ENCODE measurements at places on chromosomes 11 and 22. TPM values are rescaled to one million over a fixed set of nuclear protein-coding genes. Genes with fewer than 3 reads are reported as not detected.

- DNase-seq: no peak
Measured at GRCh38 chr11:86449993-86450629, 75.4 kb downstream of the CCDC81 start.

GRCh38 chr22:22201185-22201929 is 43.2 kb upstream of the VPREB1 start:
- peak; percentile 18 for DNase-seq

GRCh38 chr22:36067235-36067558 is 38.6 kb upstream of the RBFOX2 start:
- DNase-seq: no peak

GRCh38 chr11:62125881-62126280 is 2.1 kb downstream of the INCENP start:
- no peak for DNase-seq

GRCh38 chr11:44451706-44452105 is 113.8 kb upstream of the CD82 start:
- DNase-seq: no peak

GRCh38 chr22:37313376-37314314 is 31.3 kb downstream of the CYTH4 start:
- DNase-seq: no peak

DNA sequence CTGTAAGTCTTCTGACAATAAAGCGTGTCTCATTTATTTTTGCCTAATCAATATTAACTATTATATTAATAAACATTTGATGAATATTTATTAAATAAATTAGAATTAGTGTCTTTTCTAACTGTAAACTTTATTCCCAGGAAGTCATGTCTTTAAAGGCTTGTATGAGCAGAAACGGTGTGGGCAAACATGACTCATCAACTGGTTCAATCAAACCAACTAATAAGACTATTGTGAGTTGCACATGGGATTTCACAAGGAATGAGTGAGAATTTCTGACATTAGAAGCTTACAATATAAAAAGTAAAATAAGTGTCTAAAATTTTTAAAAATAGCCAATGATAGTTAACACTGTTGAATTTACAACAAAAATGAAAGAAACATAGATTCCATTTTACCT is 259.2 kb upstream of the CTSC start:
- DNase-seq: no peak

GRCh38 chr11:113261709-113262475 is 52.5 kb upstream of the TTC12 start:
- no peak for DNase-seq

DNA sequence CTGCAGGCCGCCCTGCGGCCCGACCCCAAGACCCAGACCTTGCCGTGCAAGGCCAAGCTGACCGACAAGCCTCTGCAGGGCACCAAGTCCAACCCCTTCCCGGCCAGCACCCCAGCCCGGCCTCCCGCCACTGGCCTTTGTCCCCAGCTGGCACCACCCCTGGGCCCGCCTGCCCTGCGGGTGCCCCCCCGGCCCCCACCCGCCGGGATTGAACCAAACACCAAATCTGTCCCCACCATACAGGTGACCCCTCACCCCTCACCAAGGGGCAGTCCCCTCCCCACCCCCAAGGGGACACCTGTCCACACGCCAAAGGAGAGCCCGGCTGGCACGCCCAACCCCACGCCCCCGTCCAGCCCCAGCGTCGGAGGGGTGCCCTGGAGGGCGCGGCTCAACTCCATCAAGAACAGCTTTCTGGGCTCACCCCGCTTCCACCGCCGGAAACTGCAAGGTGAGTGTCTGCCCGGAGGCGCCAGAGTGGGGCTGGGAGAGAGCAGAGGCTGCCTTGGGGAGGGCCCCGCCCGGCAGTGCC is 36.2 kb downstream of the MOB2 start:
- DNase-seq: no peak

DNA sequence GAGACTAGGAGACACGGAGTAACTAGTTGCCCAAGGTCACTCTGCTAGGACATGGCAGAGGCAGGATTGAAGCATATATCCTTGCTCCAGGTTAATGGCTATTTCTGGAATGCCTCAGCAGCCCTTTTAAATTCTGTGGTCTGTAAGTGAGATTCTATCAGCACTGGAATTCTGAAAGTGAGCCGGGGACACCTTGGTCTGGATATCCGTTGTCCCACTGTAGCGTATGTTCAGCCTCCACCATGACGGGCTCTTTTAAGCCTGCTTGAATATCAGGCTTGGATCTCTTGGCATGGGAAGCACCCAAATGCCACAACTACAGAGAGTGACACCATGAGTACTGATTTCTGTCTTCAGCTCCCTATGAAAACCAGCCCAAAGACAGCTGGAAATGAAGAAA is 254.4 kb downstream of the OPCML start:
- DNase-seq: no peak

DNA sequence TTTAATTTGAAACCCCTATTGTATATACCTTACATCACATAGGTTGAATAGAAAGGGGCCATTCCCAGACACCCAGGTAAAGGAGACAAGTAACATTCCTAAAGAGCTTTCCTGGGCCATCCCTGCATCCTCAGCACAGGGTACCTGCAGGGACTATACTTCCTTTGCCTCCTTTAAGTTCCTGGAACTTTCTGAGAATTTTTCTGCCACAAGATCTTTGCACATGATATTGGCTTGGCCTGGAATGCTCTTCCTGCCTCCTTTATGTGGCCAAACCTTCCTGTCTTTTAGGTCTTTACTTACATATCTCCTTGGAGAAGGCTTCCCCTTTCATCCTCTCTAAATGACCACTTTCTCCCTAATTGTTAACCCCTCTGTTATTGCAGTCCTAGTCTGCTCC is 7.9 kb upstream of the AMOTL1 start:
- DNase-seq: no peak

GRCh38 chr11:69006816-69007215 is 6.2 kb downstream of the MRGPRF start:
- no peak for DNase-seq

DNA sequence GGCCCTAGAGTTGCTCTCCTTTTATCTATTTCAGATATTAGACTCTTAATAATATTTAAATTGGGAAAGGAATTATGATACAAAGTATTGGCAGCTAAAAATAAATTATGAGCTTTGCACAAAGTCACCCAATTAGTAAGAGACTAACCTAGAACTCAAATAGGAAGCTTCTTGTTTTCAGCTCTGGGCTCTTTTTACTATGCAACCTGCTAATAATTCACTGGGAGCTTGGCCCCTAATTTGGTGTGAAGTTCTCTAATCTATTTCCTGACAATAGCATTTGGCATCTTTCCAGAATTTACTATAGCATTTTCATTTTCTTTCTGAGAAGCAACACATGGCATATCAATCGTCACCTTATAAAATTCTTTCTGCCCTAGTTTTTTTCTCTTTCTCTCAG is 727.7 kb upstream of the ANO5 start:
- DNase-seq: no peak

DNA sequence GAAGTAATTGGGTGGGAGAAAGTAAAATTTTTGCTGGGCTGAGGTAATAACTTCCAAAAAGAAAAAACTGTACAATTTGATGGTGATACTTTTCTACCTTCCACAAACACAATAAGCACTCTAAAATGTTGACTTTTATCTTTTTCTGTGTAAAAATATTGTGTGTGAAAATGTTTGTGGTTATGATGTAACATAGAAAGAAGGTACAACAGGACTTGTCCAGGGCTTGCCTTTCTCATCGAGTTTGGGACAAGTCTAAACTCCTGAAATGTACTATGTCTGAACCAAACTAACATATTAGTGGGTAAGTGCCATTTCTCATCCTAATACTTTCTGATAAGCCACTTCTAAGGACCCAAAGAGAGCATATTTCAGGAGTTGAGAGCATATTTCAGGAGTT is 174.2 kb upstream of the PDGFD start:
- DNase-seq: no peak

DNA sequence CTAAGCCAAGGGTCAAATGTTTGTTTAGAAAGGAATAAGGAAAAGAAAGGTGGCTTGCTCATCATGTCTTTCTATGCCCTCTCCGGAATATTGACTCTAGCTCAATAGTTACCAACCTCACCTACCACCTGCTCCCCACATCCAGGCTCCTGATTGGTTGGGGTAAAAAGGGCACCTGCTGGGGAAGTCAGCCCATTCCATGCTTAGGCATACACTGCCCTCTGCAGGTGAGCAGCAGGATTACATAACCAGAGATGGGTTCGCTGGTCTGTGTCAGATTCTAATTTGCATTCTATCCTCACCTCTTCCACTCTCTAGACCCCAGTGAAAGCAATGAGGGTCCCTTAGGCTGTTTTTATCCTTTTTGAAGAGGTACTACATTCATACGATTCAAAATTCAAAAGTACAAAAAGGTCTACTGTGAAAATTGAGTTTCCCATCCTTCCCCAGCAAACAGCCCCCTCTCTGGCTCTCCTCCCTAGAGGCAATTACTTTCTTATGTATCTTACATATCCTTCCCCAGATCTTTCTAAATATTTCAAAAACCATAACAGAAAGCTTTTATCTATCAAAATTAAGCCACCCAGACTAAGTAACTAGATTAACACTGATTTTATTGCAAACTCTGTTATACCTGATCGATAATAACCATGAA is 98.0 kb upstream of the ASPHD2 start:
- peak; percentile 62 for DNase-seq

GRCh38 chr11:30538251-30538650 is 47.9 kb downstream of the MPPED2 start:
- DNase-seq: no peak

DNA sequence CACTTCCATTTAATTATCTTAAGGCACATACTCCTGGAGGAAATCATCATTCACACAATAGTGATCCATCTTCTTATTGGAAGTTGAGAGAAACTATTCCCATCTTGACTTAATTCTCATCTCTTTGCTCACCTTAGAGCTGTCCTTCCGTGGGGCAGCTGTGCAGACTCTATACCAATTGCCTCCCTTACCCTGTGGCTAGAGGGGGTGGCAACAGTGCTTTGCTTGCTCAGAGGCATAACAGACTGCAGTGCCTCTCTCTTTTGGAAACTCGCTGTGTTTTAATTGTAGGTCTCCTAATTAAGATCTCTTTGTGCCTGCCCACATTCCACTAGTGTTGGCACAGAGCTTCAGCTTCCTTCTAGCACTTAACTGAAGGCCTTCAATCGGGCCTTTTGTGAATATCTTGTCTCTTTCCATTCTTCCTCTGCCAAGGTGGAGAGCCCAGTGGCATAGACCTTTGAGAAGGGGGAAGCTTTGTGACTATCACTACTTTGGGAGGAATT is 5.5 kb downstream of the KMT2A start:
- DNase-seq: no peak

DNA sequence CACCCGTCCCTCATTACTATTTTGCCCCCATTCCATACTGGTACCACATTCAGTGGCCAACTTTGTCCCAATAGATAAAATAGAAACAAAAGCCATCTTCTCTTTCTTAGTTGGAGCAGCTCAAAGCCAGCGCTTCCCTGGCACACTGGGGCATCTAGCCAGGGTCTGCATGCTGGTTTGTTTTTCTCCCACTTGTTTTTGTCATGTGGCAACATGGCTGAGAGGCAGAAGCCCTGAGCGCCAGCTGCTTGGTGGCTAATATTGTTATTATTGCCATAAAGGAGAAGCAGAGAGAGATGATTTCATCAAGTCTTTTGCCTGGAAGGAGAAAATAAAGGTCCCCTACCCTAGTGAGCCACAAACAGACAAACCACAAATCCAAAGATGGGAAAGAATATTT is 48.4 kb upstream of the CRTAM start:
- DNase-seq: no peak

The ZNRD2 gene
- 18.5 TPM for total RNA-seq

The OR6T1 gene
- total RNA-seq: not detected

The ZW10 gene
- total RNA-seq: 11.8 TPM

The NLRP14 gene
- total RNA-seq: 0.24 TPM

Measured in left colon (tissue), 2 donors.